ENCODE measurements at places on chromosomes 4 and X. TPM values are rescaled to one million over a fixed set of nuclear protein-coding genes. Genes with fewer than 3 reads are reported as not detected.

DNA sequence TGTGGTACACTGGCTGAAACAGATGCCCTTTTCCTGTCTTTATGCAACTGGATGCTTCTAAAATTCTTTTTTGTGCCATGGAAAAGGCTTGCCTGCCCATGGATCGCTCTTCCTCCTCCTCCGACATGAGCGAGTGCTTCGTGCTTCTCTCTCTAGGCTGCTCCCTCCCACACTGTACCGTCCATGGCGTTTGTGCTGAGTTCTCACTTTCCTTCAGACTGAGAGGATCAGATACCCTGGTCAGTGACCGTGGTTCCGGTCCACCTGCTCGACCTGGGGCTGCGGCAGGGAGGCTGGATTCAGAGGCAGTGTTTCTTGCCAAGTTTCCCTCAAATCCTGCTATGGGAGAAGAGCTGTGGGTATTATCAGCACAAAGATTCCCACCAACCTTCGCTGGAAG lies 10.2 kb upstream of the CLDN24 start:
- no peaks in the 10 kb centered on the region for H3K4me1 ChIP-seq
- peaks cover 4% of the 10 kb centered on the region for H3K27me3 ChIP-seq
- no peak overlapping the region for H3K4me3 ChIP-seq

GRCh38 chr4:112747036-112747435 lies 110.1 kb downstream of the LARP7 start:
- peaks cover 12% of the 10 kb centered on the region for H3K4me1 ChIP-seq
- H3K27me3 ChIP-seq: no peaks in the 10 kb centered on the region
- no peak for DNase-seq
- H3K4me3 ChIP-seq: no peak overlapping the region
- no peaks in the 10 kb centered on the region for H3K36me3 ChIP-seq

- H3K4me3 ChIP-seq: no peak overlapping the region
- peaks cover 4% of the 10 kb centered on the region for H3K36me3 ChIP-seq
- no peak for DNase-seq
- H3K27ac ChIP-seq: no peak overlapping the region
- no peaks in the 10 kb centered on the region for H3K4me1 ChIP-seq
- H3K27me3 ChIP-seq: peaks cover 4% of the 10 kb centered on the region
Measured at GRCh38 chr4:11399461-11399971, 29.2 kb downstream of the HS3ST1 start.

GRCh38 chr4:128384765-128385598 lies 97.4 kb upstream of the PGRMC2 start:
- H3K27ac ChIP-seq: no peak overlapping the region
- H3K4me3 ChIP-seq: no peak overlapping the region
- no peak for DNase-seq
- H3K4me1 ChIP-seq: peaks cover 6% of the 10 kb centered on the region

GRCh38 chrX:150293311-150294013 lies 69.7 kb upstream of the MAMLD1 start:
- H3K27me3 ChIP-seq: no peaks in the 10 kb centered on the region
- no peak overlapping the region for H3K4me3 ChIP-seq
- H3K36me3 ChIP-seq: no peaks in the 10 kb centered on the region
- no peak for DNase-seq

DNA sequence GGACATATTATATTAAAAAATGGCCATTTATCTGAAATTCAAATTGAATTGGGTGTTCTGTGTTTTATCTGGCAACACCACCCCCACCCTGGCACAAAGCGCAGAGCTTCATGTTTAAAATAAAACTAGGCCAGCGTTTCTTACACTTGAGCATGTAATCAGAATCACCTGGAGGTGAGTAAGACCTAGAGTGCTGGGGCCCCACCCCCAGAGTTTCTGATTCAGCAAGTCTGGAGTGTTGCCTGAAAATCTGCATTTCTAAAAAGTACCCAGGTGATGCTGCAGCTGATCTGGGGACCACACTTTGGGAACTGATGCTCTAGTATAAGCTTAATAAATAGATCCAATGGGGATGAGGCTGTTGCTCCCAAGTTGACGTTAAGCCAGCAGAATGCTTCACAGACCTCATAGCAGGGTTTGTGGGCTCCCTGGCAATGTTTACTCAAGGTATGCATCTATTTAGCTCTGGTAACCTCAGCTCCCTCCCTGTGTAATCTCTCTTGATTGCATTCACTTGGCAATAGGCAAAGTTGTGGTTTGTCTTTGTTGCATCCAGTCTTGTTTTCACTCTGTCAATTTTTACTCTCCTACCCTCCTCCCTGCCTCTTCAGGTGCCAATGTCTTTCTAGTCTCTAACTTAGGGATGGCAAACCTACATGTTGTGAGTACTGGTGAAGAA lies 99.8 kb upstream of the TEX13D start:
- no peaks in the 10 kb centered on the region for H3K4me1 ChIP-seq
- no peak for DNase-seq
- H3K4me3 ChIP-seq: no peak overlapping the region
- no peaks in the 10 kb centered on the region for H3K36me3 ChIP-seq
- H3K27me3 ChIP-seq: peaks cover 4% of the 10 kb centered on the region
- H3K27ac ChIP-seq: no peak overlapping the region

Gene RNF128
- not detected for total RNA-seq

Gene NLGN3
- 3.1 TPM for total RNA-seq

Gene GABRG1
- not detected for total RNA-seq

Gene ARL13A
- total RNA-seq: not detected

Gene OPHN1
- total RNA-seq: 7.8 TPM
